ENCODE measurements at places on chromosomes 3 and 15.

- DNase-seq: no peak
Observed at GRCh38 chr3:154862265-154862664, 217.9 kb upstream of the MME start.

- no peak for DNase-seq
Observed at GRCh38 chr3:110419601-110420000, 652.0 kb upstream of the NECTIN3 start.

- no peak for DNase-seq
Observed at GRCh38 chr3:31455524-31455923, 77.2 kb upstream of the STT3B start.

DNA sequence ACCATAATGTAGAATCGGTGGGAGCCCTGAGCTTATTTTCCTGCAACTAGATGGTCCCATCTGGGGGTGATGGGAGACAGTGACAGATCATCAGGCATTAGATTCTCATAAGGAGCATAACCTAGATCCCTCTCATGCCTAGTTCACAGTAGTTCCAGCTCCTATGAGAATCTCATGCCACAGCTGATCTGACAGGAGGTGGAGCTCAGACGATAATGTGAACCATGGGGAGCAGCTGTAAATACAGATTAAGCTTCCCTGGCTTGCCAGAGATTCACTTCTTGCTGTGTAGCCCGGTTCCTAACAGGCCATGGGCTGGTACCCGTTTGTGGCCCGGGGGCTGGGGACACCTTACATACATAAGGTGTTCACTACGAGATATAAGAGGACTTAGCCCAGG, 67.5 kb upstream of the LRRFIP2 start:
- no peak for DNase-seq

GRCh38 chr15:94235646-94236045, 4.3 kb downstream of the MCTP2 start:
- DNase-seq: no peak

GRCh38 chr15:63401078-63401477, 19.4 kb upstream of the CA12 start:
- no peak for DNase-seq

GRCh38 chr15:88708655-88709054, 69.8 kb downstream of the ISG20 start:
- DNase-seq: no peak

DNA sequence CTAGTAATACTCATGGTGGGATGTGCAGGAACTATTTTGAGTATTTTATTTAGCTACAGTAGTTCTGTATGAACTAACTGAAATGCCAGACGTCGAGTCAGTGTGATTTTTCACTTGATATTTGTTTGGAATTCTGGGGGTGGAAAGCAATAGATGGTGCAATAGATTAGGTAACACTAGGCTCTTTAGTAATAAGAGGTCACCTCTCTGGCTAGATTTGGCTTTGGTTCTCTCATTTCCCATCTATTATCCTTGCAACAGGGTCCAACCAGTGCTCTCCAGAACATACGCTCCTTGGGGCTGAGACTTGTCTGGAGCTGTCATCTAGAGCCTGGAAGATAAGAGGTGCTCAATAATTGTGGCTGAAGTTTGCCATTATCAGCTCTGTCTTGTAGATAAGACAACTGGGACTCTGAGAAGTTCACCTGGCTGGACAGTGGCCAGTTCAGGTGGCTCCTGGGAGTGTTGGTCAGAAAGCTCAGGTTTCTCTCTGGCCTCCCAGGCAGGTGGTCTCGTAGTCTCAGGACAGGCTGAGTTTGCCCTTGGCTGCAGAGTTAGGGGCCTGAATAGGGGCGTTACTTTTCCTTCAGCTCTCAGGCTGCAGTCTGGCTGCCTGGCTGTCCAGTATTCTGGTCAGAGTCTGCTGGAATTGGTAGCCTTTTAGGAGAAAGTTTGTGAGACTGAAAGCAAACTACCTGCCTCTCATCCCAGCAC, 277.5 kb upstream of the RGMA start:
- DNase-seq: no peak

GRCh38 chr3:177361081-177361938, 164.0 kb upstream of the TBL1XR1 start:
- DNase-seq: no peak

- no peak for DNase-seq
Observed at GRCh38 chr3:47872916-47873315, 70.0 kb downstream of the DHX30 start.

GRCh38 chr3:31988271-31988670, 6.7 kb downstream of the ZNF860 start:
- DNase-seq: no peak

GRCh38 chr3:78825858-78826215, 942.0 kb downstream of the ROBO1 start:
- DNase-seq: no peak

GRCh38 chr3:123640740-123641462, 56.0 kb upstream of the HACD2 start:
- DNase-seq: no peak

DNA sequence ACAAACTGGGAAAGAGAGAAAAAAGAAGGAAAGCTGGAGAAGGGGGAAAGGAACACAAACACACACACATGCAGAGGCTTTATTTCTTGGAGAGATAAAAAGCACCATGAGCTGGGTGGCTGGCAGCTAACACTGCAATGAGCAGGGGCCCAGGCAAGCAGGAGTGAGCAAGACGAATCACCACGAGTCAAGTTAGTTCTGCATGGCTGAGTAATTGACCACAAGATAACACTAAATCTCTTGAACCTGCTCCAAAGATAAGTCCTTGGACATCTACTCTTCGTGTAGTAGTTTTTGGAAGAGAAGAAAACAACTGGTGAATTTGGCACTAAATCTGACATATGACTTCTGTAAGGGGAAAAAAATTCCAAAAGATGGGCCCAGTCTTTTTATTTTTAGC, 100.9 kb downstream of the MYO5A start:
- DNase-seq: no peak

DNA sequence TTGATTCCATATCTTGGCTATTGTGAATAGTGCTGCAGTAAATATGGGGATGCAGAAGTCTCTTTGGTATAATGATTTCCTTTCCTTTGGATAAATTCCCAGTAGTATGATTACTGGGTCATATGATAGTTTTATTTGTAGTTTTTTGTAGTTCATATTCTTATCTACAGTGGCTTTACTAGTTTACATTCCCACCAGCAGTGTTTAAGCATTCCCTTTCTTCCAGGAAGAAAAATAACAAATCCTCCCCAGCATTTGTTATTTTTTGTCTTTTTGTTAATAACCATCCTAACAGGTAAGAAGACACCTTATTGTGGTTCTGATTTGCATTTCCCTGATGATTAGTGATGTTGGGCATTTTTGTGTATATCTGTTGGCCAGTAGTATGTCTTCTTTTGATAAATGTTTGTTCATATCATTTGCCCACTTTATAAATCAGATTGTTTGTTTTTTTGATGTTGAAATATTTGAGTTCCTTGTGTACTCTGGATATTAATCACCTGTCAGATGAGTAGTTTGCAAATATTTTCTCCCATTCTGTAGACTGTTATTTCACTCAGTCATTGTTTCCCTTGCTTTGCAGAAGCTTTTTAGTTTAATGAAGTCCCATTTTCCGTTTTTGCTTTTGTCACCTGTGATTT, 163.3 kb upstream of the THRB start:
- DNase-seq: no peak

DNA sequence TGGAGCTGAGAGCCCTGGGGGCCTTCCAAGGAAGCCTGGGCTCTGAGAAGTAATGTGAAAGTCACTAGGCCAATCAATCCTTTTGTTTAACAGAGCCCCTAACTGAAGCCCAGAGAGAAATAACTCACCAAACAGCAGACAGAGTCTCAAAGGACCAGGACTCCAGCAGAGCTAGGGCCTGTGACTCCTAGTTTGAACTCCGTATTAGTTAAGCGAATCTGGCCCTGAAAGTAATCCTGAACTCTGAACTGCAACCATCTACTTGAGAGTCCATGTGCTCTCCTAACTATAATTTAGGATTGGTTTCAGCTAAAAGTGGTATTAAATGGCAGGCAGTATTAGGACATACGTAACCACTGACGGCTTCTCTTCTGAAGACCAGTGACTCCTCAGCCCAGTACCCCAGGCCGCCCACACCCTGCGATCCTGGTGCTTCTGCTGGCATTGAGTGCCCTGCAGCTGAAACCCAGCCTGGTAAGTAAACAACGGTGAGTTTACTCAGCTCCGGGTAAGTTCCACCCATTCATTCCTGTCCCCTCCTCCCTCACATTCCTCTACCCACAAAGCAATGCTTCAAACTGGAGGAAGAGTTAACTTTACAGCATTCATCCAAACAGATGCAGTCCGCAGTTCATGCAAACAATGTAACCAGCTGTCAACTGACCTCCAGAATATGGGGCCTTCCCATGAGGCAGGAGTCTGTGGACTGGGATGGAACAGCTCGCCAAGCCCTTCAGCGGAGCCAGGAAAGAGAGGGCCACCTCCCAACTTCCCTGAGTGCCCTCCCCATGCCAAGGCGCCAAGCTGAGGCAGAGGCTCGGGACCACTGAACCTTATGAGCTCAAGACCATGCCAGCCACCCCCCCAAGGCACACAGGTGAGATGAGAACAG, 7.3 kb downstream of the MYO5C start:
- DNase-seq: no peak

GRCh38 chr3:45659661-45660566, 29.3 kb upstream of the SACM1L start:
- DNase-seq: no peak

GRCh38 chr3:38268522-38268921, 2.9 kb downstream of the SLC22A13 start:
- DNase-seq: no peak

- DNase-seq: no peak
Observed at GRCh38 chr15:42727750-42728381, 9.1 kb downstream of the CDAN1 start.

DNA sequence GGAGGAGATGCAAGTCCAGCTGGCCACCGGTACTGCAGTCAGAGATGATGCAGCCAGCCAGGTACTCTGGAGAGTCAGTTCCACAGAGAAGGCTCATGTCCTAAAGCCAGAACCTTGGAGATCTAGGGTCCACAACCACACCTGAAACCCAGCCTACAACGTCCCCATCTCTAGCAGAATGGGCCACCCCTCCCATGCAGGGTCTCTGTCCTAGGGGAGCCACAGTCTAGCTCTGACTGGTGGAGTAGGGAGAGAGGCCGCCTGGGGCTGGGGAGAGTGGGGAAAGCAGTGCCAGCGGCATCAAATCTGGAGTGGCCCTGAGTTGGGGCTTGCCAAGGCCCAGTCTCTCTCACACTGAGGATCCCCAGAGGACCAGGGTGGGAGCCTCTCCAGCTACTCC, 43.5 kb downstream of the PTH1R start:
- DNase-seq: no peak

GRCh38 chr3:190099099-190099498, 21.6 kb downstream of the P3H2 start:
- DNase-seq: no peak

DNA sequence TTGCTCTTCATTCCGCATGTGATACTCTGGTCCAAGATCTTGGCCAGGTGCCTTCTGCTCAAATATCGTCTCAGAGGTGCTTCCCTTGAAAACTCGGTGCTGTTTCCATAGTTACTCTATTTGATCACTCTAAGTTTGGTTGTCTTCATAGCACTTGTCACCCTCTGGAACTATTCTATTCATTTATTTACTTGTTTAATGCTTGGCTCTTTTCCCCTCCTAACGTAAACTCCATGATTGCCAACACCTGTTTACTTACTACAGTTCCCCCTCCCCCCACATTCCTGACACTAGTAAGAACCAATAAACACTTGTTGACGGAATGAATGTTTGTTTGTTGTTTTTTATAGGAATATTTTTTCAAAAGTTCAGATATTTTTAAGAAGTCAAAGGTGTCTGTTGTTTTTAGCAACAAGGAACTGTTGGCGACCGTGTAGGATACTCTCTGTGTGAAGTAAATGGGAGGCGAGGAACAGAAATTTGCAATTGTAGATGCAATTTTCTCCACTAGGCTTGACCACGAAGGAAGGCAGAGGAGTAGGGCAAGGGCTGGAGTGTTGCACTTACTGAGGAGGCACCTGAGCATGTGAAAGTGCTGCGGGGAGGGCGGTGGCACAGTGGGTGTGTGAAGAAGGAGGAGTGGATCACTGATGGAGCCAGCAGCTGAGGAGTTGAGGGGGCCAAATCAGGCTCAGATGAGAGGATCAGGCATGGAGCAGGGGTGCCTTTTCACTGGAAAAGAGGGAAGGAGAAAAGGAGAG, 48.4 kb downstream of the MOBP start:
- DNase-seq: no peak

DNA sequence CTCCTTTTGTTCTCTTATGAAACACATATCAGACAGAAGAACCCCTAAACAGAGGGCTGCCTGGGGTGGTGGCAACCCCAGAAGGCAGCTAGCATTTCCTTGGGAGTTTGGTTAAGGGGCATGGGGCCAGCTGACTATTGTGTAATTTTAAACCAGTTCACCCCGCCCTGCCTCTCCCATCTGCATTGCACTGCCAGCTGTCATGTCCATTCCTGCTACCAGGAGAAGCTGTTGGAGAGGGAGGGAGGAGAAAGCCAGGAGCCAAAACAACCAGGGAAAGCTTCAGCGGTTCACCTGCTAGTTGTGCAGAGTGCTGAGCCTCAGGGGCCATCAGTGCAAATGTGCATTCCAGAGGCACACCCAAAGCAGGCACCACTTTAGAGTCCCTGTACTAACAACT, 47.6 kb upstream of the ATP1B3 start:
- DNase-seq: no peak

DNA sequence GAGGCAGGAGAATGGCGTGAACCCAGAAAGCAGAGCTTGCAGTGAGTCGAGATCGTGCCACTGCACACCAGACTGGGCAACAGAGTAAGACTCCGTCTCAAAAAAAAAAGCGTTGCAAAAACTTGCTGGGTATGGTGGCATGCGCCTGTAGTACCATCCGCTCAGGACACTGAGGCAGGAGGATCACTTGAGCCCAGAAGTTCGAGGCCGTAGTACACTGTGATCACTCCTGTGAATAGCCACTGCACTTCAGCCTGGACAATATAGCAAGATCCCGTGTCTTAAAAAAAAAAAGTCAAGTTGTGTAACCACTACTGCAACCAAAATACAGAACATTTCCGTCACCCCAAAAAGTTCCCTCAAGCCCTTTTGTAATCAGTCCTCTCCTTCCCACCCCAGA, 1.5 kb downstream of the ARPC4 start:
- DNase-seq: no peak

DNA sequence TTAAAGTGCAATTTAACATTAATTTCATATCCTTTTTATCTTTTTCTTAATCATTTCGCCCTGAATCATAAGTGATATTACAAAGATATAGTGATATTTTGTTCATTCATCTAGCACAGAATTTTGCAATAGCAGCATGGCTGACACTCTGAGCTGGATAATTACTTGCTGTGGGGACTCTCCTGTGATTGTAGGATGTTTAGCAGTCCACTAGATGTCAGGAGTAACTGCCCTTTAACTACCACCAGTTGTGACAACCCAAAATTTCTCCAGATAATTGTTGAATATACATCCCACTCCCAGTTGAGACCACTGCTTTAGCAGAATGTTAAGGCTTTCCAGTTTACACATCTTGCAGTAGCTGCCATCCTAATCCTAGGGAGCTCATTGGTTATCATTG, 196.8 kb upstream of the MBNL1 start:
- no peak for DNase-seq

- no peak for DNase-seq
Observed at GRCh38 chr15:94238539-94239118, 7.3 kb downstream of the MCTP2 start.

GRCh38 chr15:52419494-52419893, 109.2 kb downstream of the MYO5A start:
- no peak for DNase-seq

GRCh38 chr3:107882881-107883280, 207.9 kb downstream of the CD47 start:
- DNase-seq: no peak
